ENCODE measurements at places on chromosomes 2 and 18. TPM values are rescaled to one million over a fixed set of nuclear protein-coding genes. Genes with fewer than 3 reads are reported as not detected.
A peak's percentile ranks its signal among the peaks of the same experiment; 100 is the strongest.

DNA sequence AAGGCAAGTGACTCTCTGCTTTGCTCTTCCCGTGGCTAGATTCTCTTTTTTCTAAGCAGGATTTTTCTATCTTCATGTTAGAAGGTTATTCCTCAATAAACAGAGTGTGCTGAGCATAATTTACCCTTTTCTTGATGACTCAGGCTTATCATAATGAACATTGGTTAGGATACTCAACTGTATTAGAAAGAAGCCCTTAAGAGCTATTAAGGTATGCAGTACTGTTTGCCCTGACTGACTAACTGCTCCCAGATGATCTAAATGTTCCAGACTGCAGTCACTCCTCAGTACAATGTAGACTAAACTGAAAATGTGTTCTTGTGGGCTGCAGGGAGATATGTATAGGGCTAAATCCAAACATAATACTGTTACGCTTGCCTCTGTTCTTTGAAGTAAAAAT is 687.8 kb downstream of the NUP35 start:
- no peak for DNase-seq

DNA sequence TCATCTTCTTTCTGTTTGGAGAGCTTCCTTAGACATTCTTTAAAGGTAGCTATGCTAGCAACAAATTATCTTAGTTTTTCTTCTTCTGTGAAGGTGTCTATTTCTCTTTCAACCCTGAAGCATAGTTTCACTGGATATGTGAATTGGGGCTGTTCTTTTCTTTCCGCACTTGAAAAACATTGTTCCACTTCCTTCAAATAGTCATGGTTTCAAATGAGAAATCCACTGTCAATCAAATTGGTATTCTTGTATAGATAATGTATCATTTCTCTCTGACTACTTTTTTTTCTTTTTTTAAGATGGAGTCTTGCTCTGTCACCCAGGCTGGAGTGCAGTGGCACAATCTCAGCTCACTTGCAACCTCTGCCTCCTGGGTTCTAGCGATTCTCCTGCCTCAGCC is 254.0 kb downstream of the ANAPC1 start:
- no peak for DNase-seq

DNA sequence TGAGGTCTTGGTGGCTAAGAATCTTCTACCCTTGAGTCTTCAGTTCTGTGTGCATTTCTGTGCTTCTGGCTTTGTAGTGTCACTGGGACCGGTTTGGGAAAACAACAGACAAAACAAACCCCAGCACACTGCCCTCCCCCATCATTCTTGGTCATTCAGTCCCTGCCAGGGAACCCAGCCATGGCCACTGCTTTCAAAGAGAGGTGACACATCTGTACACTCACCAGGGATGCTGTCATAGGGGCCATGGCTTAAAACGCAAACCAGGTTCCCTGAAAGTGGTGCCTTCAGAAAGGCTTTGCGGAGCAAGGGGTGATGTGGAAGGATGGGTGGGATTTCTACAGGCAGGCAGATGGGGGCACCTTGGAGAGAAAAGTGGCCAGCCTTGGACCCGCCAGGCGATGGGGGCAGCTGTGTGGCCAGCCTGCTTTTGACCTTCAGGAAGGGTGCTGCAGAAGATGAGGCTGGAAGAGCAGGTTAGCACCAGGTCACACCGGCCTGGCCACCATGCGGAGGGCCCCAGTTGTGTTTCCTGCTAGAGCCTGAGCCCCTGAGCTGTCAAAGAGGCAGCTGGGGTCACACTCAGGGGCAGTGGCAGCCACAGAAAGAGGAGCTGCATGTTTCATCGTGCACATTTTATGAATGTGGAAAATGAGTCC is 101.3 kb downstream of the INHBB start:
- no peak for DNase-seq

DNA sequence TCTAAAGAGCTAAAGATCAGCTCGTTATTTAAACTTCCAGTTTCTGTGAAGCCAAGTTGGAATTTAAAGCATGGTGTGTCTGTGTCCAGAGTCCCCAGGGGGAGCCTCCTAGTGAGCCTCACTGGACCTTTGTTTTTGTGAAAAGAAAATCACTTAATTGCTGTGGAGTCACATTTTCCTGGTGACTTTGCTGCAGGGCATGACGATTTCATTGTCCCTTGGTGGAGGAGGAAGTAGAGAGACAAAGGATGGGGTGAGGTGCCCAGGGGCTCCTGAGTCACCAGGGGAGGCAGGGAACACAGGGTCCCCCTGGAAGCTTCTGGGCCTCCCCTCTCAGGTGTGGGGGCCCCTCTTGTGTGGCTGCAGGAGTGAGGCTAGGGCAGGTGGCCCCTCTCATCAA is 19.7 kb downstream of the ATP6V1C2 start:
- DNase-seq, result no peak

DNA sequence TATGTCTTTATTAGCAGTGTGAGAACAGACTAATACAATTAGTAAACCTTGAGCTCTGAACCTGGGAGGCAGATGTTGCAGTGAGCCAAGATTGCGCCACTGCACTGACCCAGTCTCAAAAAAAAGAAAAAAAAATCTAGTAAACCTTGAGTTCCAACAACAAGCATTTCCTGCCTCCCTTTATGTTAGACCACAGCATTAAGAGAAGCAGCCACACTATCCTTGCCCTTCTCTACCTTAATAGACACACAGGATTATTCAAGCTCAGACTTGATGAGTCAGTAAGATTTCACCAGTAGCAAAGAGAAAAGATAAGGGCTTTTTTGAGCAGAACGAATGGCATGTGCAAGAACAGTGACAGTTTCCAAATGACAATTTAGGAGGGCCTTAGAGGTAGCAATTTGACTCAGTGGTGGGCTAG is 18.0 kb upstream of the GLS start:
- DNase-seq, result no peak

- no peak for DNase-seq
Observed at GRCh38 chr2:74522516-74522915, 3.5 kb downstream of the DQX1 start.

DNA sequence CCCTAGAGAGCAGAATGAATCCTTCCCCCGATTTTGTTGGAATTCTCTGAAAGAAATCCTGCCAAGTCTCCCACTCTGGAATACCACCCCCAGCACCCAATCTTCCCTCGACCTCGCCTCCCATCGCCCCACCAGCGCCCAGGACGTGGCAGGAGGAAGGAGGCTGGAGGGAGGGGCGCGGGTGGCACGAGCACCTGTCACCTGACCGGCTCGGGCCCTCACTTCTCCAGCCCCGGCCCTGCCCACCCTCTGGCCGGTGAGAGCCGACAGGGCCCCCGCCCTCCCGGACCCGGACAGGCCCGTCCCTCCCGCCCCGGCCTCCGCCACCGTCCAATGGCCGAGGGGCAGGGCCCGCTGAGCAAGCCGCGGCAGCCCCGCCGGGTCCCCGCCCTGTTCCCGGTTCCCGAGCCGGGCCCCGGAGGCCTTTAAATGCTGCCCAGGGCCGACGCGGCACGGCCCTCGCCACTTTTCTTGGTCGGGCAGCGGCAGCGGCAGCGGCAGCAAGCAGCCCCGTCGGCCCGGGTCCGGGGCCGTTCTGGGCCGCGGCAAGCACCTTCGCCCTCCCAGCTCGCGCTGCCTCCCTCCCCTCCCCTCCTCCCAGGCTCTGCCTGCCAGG is at the start of gene LGALSL:
LGALSL (plus strand) TSS at position 393 of the 616 bp plus-strand sequence. CDS start 384 bp downstream, outside the sequence.
- DNase-seq, result peak; percentile 39

GRCh38 chr2:213162516-213163118 is 11.2 kb upstream of the IKZF2 start:
- no peak for DNase-seq

DNA sequence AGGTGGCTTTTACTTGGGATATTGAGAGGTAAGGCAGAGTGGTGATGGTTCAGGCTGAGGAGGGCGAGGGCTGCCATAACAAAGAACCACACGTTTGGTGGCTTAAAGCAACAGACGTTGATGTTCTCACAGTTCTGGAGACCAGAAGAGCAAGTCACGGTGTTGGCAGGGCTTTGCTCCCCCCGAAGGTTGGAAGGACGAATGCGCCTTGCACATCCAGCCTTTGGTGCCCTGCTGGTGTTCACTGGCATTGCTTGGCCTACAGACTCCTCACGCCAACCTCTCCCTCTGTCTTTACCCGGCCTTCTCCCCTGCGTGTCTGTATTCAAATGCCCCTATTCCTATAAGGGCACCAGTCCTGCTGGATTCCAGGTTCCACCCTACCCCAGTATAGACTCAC is 125.4 kb downstream of the TPO start:
- no peak for DNase-seq

GRCh38 chr2:134244587-134244986 is 9.3 kb upstream of the MGAT5 start:
- no peak for DNase-seq

DNA sequence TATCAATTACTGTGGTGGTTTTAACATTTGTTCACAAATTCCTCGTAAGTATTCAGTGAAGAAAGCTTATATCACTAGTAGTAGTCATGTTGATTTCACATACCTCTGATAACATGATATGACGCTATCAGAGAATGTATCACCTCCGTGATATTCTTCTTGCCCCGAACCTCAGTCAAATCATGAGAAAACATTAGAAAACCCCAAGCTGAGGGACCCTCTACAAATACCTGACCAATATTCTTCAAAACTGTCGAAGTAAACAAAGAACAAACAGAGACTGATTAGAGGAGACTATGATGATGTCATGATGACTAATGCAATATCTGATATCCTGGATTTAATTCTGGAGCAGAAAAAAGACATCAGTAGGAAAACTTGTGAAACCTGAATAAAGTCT is 85.6 kb upstream of the SPOPL start:
- no peak for DNase-seq

The MAP3K19 gene
- total RNA-seq, result not detected

The LYG2 gene
- total RNA-seq, result not detected

The VWC2L gene
- not detected for total RNA-seq

The DYSF gene
- 114 TPM for total RNA-seq

The LIPG gene
- 3.0 TPM for total RNA-seq

The PMAIP1 gene
- 75.1 TPM for total RNA-seq

The LHCGR gene
- not detected for total RNA-seq

The CKAP2L gene
- total RNA-seq, result 0.05 TPM

The HOXD10 gene
- total RNA-seq, result not detected

The CNGA3 gene
- total RNA-seq, result 0.10 TPM

Measured in myocyte (in vitro differentiated cells).